ENCODE measurements at places on chromosomes 13 and 19.

DNA sequence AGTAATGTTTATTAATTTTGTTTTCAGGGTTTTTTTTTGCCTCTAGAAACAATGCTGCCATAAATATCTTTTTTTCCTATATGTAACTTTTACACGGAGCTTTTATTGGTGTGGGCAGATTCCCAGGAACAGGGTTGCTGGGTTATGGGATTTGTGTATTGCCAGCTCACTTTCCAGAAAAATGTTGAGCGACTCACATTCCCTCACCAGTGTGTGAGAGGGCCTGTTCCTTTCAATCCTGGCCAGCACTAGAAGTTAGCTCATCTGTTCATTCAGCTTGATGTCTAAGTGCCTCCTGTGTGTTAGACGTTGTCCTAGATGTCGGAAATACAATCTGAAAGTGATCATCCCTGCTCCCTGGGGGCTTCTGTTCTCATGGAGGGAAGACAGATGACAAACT, 2.6 kb downstream of the ZNF71 start:
- no peak for DNase-seq

DNA sequence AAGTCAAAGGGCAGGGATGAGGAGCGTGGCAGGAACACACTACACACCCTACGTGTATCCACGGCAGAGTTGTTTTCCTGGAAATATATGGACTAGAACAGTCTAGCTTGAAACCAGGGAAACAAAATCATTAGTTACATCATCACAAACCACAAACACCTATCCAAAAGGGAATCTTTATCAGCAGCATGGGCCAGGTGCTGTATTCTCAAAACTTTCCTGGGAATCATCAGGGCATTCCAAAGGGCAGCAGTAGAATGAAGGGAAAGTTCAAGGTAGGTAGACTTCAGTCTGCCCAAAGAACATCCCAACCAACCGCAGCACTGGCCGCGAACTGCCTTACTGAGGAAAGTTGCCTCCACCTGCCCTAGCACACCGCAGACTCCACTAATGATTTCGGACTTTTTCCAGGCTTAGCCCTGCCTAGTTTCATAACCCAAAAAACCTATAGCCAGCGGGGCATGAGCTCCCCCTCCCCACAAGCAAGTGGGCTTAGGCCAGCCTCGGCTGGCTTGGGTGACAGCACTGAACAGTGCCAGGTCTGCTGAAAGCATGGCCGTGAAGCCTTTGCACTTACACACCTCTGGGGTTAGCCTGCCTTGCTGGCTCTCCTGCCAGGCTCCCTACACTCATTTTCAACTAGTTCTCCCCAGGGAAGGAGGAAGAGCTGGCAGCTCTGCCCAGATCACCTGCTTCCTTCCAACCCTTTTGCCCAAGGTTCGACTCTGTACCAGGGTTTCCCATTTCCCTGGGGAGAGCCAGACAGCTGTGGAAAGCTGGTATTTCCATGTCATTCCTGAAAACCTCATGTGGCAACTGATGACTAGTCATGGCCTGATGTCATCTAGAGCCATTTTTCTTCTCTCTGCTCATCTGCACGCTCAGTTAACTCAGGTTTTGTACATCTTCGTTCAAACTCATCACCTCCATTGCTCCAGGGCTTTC, 77.3 kb upstream of the UBAC2 start:
- no peak for DNase-seq

- DNase-seq: no peak
Observed at GRCh38 chr13:46386392-46387063, 524 bp downstream of the RUBCNL start.

- DNase-seq: no peak
Observed at GRCh38 chr19:53981376-53981951, 10.0 kb upstream of the CACNG6 start.

DNA sequence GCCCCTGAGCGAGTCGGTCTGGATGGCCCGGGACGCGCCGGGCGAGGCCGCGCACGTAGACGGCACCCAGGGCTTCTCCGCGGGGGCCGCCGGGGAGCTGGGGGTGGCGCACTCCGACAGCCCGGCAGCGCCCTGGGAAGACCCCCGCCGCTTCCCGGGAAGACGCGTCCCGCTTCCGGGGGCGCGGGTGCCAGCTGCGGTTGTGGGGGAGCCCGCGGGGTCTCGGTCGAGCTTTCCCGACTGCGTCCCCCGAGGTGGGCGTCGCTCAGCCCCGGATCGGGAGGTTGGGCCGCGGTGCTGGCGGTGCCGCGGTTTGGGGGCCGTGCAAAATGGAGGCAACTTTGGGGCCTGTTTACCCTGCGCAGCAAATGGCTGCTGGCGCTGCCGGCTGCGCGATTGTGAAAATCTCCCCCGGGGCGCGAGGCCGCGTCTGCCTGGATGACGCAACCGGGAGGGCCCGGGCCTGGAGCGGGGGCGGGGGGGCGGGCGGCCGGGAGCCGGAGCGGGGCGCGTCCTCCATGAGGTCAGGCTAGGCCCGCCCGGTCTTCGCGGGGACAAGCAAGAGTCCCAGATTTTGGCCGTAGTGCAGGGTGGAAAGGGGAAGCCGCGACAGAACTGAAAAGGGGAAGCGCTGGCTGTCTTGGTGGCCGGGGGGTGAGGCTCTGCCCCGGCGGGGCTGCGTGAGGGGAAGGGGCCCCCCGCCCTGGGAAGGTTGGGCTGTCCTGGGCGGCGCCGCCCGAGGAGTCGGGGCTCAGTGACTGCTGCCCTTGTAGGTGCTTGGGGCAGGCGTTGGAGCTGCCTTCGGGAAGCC, 11.3 kb downstream of the PEAK3 start:
- peak; percentile 81 for DNase-seq

DNA sequence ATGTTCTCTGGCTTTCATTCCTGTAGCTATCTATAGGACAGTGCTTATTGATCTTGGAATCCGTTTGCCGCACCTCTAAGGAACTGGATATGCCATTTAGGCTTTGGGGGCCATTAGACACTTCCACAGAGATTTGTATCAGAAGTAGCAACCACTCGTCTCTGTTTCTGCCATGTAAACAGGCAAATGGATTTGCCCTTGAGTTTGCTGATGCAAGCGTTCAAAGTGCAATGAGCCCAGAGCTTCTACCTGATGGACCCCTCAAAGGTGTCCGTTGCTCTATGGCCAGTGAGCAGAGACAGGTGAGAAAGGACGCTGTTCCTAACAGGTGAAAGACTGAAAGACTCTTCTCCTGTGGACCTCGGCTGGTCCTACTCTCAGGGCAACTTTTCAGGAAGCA, 302.9 kb downstream of the ZNF536 start:
- no peak for DNase-seq

- no peak for DNase-seq
Observed at GRCh38 chr13:113098162-113098732, 7.3 kb upstream of the F7 start.

DNA sequence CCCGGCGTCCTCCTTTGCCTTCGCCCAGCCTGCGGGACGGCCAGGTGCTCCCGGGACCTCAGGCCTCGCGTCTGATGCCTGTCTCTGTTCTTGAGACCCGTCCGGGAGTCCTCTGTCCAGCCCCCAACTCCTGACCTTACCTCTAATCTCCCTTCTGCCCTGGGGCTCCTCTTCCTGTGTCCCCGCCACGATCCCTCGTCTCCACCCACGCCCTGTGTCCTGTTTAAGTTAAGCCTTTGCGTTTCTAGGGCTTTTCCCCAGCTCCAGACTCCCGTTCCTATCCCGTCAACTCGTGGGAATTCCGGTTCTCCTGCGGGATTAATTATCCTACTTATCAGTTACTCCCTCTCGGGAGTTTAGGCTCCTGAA, 686 bp downstream of the LENG8 start:
- no peak for DNase-seq

DNA sequence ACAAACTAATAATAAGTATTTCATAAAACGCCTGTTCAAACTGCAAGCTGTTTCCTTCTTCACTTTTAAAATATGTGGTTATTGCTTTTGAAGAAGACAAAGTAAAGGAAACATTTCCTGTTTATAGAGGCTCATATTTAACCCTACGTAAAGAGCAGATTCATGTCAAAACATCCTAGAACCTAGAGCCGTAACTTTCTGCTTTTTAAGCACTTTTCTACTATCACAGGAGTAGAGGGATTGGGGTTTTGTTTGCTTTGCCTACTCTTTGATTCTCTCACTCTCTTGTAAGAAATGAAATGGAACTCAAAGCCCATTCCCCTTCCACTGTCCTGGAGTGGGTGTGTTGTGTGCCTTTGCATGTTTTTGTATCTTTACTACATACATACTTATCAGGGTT, 54.0 kb upstream of the GPR183 start:
- DNase-seq: peak; percentile 57

DNA sequence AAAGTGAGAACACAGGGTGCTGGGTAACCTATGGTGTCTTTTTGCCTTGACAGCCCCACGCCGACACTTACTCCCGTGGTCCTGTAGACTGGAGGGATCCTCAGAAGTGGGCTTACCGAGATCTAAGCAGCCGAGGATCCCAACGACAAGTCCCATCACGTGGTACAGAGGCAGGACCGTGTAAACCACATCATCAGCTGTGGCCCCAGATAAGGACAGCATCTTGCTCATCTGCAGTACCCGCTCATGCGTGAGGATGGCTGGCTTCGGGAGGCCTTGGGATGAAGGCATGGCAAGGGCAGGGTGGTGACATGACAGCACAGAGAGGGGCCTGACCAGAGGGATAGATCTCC, 2.1 kb downstream of the SLC27A5 start:
- no peak for DNase-seq

DNA sequence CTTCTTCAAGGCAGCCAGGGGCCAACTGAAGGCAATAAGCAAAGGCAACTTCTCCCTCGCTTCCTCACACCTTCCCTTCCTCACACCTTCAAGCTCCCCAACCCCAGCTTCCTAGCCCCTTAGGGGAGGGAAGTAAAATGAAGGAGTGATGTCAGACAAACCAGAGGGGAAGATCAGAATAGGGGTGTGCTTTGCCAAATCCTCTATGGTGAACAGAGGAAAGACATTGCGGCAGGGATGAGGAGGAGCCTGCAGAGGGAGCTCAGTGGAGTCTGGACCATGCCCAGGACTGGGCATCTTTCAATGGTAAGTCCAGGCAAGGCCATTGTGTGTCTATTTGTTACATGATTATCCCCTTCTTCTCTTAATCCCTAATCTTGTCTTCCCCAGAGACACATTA, 164.0 kb downstream of the TSHZ3 start:
- no peak for DNase-seq

GRCh38 chr13:113053801-113054604, 51.6 kb upstream of the F7 start:
- no peak for DNase-seq

GRCh38 chr13:96898212-96898611, 96.1 kb downstream of the OXGR1 start:
- no peak for DNase-seq

GRCh38 chr19:46571495-46571894, 29.6 kb upstream of the CALM3 start:
- no peak for DNase-seq

- DNase-seq: peak; percentile 53
Observed at GRCh38 chr19:8363803-8364771, at the start of gene ANGPTL4. Gene ANGPTL4 (plus strand): TSS chr19:8364155. CDS start chr19:8364322, 167 bp downstream.

GRCh38 chr13:108903613-108904012, 274.2 kb downstream of the MYO16 start:
- DNase-seq: no peak

DNA sequence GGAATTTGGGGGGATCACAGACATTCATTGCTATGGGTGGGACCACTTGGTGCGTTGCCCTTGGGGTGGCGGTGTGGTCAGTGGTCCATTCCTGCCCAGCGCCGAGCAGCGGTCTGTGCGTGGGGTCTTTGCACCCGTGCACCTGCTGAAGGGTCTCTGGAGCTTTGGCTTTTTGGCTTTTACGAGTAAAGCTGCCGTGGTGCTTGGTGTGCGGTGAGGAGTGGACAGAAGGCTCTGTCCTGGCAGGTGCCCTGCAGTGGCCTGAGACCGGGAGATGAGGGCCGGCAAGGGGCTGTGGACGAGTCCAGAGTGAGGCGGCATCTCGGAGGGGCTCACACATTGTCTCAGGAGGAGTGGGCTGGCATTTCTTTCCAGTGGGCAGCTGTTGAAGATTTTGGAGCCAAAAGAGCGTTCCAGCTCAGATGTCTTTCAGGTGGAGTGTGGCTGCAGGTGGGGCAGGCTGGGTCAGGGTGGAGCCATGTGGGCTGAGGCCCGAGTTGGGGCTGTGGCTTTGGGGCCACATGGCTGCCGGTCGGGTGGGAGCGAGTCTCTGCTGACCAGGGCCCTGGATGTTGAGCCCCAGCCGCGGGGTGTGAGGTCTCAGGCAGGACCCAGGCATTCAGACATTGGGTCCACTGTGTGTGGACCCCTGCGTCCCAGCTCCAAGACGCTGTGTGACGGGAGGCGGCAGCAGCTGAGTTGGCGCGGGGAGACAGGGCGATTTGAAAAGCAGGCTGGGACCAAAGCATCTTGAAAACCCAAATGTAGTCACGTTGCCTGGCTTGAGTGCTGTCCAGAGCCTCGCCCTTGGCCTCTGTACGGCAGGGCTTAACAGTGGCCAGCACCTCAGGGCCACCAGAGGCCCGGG, 11.7 kb downstream of the GNA11 start:
- no peak for DNase-seq

- no peak for DNase-seq
Observed at GRCh38 chr13:32446773-32447465, 19.0 kb upstream of the N4BP2L1 start.

DNA sequence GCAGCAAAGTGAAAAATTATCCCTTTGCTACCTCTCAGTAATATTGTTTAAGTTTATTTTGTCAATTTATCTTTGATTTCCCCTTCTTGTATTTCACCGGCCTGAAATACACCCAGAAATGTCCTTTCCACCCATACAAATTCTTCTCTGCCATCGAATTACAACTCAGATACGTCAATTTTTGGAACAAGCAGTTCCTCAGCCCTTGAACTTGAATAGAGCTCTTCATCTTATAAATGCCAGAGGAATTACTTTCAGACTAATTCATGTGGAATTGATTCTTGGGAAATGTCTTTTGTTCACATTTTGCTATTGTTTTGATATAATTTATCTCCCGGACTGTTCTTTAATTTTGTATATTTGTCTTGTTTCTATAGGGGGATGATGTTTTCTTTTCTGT, 1359.3 kb upstream of the MIR17HG start:
- DNase-seq: no peak

- peak; percentile 16 for DNase-seq
Observed at GRCh38 chr19:3710265-3710812, 2.2 kb downstream of the TJP3 start.

- DNase-seq: peak; percentile 68
Observed at GRCh38 chr13:99322297-99323103, 15.3 kb upstream of the GPR183 start.

DNA sequence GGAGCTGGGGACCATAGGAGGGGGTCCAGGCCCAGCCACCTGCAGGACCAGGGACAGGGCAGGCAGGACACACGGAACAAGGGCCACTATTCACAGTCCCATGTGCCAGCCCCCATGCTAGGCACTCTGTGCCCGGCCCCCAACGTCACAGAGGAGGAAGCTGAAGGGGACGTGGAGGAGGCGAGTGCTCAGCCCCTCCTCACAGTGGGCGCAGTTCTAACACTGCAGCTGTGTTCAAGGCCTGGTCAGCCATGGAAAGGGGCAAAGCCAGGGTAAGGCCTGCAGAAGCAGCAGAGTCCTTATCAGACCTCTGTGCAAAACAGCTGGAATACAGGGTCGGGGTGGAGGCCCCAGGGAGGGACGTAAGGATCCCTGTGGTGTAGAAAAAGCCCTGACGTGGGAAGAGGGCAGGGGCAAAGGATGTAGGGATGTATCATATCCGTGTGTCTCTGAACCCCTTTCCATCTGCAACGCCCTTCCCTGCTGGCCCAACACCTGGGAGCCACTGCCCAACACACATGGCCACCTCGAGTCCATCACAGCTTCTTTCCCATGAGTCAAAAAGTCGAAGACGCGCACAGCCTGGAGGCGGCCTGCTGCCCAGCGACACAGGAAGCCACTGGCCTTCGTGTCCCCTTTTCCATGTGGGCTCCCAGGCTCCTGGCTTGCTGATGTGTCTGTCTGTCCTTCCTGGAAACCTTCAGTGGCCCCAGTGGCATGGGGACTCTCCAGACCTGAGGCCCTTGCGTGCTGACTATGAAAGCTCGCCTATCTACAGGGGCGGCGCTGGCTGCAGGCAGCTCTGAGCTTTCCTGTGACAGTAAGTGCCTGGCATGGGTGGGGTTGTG, 28.0 kb downstream of the SH3GL1 start:
- DNase-seq: no peak

All from CD4-positive, alpha-beta T cell treated with Interleukin-12 subunit alpha and Interleukin-12 subunit beta, for 1 hour (primary cell).